Osteocyte (in vitro differentiated cells): ENCODE measurements at places on chromosomes 7 and 10. TPM values are rescaled to one million over a fixed set of nuclear protein-coding genes. Genes with fewer than 3 reads are reported as not detected.
A peak's percentile ranks its signal among the peaks of the same experiment; 100 is the strongest.

- no peak overlapping the region for H3K4me3 ChIP-seq
- no peak for DNase-seq
These were observed 27.7 kb upstream of the NRBF2 start for GRCh38 chr10:63105225-63106110.

The PRSS1 gene
- total RNA-seq = not detected in 2 replicates

GRCh38 chr10:22931948-22932347 lies 4.1 kb downstream of the ARMC3 start:
- no peaks in the 10 kb centered on the region for H3K36me3 ChIP-seq
- H3K27ac ChIP-seq = no peak overlapping the region
- DNase-seq = no peak
- H3K4me3 ChIP-seq = no peak overlapping the region
- H3K27me3 ChIP-seq = peaks cover 7% of the 10 kb centered on the region
- H3K4me1 ChIP-seq = peaks cover 2% of the 10 kb centered on the region

- no peaks in the 10 kb centered on the region for H3K27me3 ChIP-seq
- no peak overlapping the region for H3K4me3 ChIP-seq
- no peak overlapping the region for H3K27ac ChIP-seq
- H3K36me3 ChIP-seq = no peaks in the 10 kb centered on the region
These were observed 306.7 kb downstream of the GRID1 start for GRCh38 chr10:86059892-86060291.

DNA sequence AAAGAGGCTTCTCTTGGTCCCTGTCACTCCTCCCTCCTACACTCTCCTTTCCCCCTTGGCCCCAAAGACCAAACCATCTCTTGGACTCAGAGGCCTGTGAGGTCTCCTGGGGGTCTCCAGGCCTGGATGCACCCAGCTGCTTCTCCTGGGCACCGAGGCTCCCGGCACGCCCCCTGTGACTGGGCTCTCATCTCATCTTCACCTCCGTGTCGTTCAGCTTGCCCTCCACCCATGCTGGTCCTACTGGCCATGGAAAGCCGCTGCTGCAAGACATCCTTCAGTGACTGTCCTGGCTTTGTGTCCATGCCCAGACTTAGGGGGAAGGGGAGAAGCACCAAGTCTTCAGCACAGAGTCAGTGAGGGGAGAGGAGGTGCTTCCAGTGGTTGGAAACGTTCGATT lies 141.4 kb upstream of the RET start:
- no peak overlapping the region for H3K4me3 ChIP-seq
- H3K4me1 ChIP-seq = peaks cover 3% of the 10 kb centered on the region
- DNase-seq = peak; percentile 80
- H3K36me3 ChIP-seq = no peaks in the 10 kb centered on the region
- no peak overlapping the region for H3K27ac ChIP-seq
- H3K27me3 ChIP-seq = peaks cover 23% of the 10 kb centered on the region

- no peak within 1 kb of the TSS for H3K27ac ChIP-seq
- no peaks in the 10 kb centered on the region for H3K27me3 ChIP-seq
- no peak for DNase-seq
- H3K36me3 ChIP-seq = peaks cover 13% of the 10 kb centered on the region
- H3K4me3 ChIP-seq = no peak within 1 kb of the TSS
- peaks cover 12% of the 10 kb centered on the region for H3K4me1 ChIP-seq
These were observed at the start of gene SAP25 for GRCh38 chr7:100573691-100574361. TSS of gene SAP25 (minus strand) at chr7:100573900. CDS start at chr7:100573742, 158 bp downstream.

- no peak overlapping the region for H3K27ac ChIP-seq
- peaks cover 14% of the 10 kb centered on the region for H3K4me1 ChIP-seq
- no peak overlapping the region for H3K4me3 ChIP-seq
- H3K27me3 ChIP-seq = no peaks in the 10 kb centered on the region
These were observed 186.7 kb upstream of the HGF start for GRCh38 chr7:81956520-81956919.

GRCh38 chr7:108037140-108037539 lies 34.2 kb upstream of the LAMB1 start:
- H3K36me3 ChIP-seq = no peaks in the 10 kb centered on the region
- peaks cover 10% of the 10 kb centered on the region for H3K4me1 ChIP-seq
- no peaks in the 10 kb centered on the region for H3K27me3 ChIP-seq
- no peak overlapping the region for H3K27ac ChIP-seq
- H3K4me3 ChIP-seq = no peak overlapping the region

The HOXA3 gene
- not detected in 2 replicates for total RNA-seq

The ANXA8 gene
- not detected in 2 replicates for total RNA-seq

- H3K27ac ChIP-seq = no peak overlapping the region
- H3K4me3 ChIP-seq = no peak overlapping the region
- peaks cover 2% of the 10 kb centered on the region for H3K4me1 ChIP-seq
- no peak for DNase-seq
- peaks cover 4% of the 10 kb centered on the region for H3K27me3 ChIP-seq
These were observed 77.5 kb upstream of the CACUL1 start for GRCh38 chr10:118832241-118832651.

GRCh38 chr7:87853237-87853864 lies 22.8 kb downstream of the SLC25A40 start:
- no peak overlapping the region for H3K4me3 ChIP-seq
- peaks cover 43% of the 10 kb centered on the region for H3K36me3 ChIP-seq
- H3K4me1 ChIP-seq = peaks cover 7% of the 10 kb centered on the region
- H3K27me3 ChIP-seq = no peaks in the 10 kb centered on the region
- no peak for DNase-seq

DNA sequence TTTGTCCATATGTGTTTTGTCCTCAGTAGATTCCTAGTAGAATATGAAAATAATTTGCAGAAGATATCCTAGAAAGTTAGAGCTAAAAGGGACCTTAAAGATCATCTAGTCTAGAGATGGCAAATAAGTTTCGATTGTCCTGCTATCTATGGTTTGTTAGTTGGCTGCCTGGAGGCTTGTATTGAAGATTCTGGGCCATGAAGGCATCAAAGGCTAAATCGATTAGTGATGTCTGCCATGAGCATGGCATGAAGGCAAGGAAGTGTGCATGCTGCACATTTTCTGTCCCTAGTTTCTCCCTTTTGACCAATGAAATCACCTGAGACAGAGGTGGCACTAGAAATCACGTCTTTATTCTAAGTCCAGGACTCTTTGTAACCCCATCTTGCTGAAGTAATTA lies 553.8 kb upstream of the GALNT17 start:
- H3K27me3 ChIP-seq = no peaks in the 10 kb centered on the region
- no peak overlapping the region for H3K4me3 ChIP-seq
- H3K36me3 ChIP-seq = peaks cover 5% of the 10 kb centered on the region

The CALML3 gene
- not detected in 2 replicates for total RNA-seq

The UTF1 gene
- not detected in 2 replicates for total RNA-seq

GRCh38 chr7:48299580-48300169 lies 128.4 kb downstream of the ABCA13 start:
- DNase-seq = no peak
- no peak overlapping the region for H3K27ac ChIP-seq
- H3K36me3 ChIP-seq = no peaks in the 10 kb centered on the region
- H3K4me3 ChIP-seq = no peak overlapping the region

The STRIP2 gene
- 0.73 and 0.81 TPM in 2 replicates for total RNA-seq

- no peaks in the 10 kb centered on the region for H3K27me3 ChIP-seq
- H3K36me3 ChIP-seq = peaks cover 4% of the 10 kb centered on the region
- H3K4me1 ChIP-seq = peaks cover 36% of the 10 kb centered on the region
- H3K27ac ChIP-seq = peak overlapping the region; percentile 96
- H3K4me3 ChIP-seq = peak overlapping the region; percentile 94
- no peak for DNase-seq
These were observed 1.0 kb downstream of the URGCP start for GRCh38 chr7:43905209-43905946.

The TBX20 gene
- not detected in 2 replicates for total RNA-seq

- no peaks in the 10 kb centered on the region for H3K4me1 ChIP-seq
- peak; percentile 84 for DNase-seq
- no peaks in the 10 kb centered on the region for H3K27me3 ChIP-seq
- H3K36me3 ChIP-seq = no peaks in the 10 kb centered on the region
- no peak overlapping the region for H3K27ac ChIP-seq
These were observed 7.9 kb downstream of the GPRIN2 start for GRCh38 chr10:46548498-46549090.

The CACNA2D1 gene
- 24.3 and 25.2 TPM in 2 replicates for total RNA-seq

DNA sequence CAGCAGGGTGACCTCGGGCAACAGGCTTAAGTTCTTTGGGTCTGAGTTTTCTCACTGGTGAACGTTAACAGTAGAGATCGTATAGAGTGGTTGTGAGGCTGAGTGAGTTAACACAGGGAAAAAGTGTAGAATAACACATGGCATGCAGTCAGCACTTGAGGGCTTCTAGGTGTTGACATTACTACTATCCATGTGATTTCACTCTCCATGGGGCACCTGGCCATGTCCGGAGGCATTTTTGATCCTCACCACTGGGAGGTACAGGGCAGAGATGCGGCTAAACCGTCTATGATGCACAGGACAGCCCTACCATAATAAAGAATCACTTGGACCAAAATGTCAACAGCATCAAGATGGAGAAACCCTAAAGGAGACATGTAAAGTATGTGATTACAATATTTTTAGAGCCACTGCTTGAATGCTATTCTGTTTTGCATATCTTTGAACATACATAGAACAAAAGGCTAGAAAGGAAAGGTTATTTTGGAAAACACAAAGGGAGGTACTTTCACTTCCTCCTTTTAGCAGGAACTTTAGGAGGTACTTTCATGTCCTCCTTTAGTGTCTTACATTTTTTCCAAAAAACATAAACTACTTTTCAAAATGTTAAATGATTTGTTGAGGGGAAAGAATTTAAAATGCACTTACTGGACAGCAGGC lies 44.3 kb downstream of the NOD1 start:
- no peak overlapping the region for H3K27ac ChIP-seq
- peaks cover 29% of the 10 kb centered on the region for H3K36me3 ChIP-seq
- H3K4me3 ChIP-seq = no peak overlapping the region
- peak; percentile 27 for DNase-seq
- H3K27me3 ChIP-seq = no peaks in the 10 kb centered on the region

The AGR2 gene
- not detected in 2 replicates for total RNA-seq

DNA sequence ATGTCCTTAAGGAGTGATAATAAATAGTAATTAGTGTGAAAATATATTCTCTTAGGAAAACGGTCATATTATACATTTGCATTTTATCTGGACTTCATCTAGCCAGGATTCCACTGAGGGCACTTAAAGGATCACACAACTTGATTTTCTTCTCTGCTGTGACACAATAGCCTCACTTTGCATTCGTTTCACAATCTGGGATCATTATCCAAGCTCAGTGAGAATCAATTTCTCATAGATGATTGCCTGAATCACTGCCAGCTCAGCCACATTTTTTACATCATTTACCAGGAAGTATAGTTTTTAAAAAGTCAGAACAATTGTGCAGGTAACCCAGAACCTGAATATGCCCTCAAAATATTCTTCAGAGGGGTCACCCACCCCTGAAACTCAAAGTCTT lies 68.9 kb downstream of the PTPRZ1 start:
- no peak overlapping the region for H3K27ac ChIP-seq
- no peaks in the 10 kb centered on the region for H3K36me3 ChIP-seq
- DNase-seq = no peak
- H3K27me3 ChIP-seq = no peaks in the 10 kb centered on the region
- no peak overlapping the region for H3K4me3 ChIP-seq
- H3K4me1 ChIP-seq = peaks cover 3% of the 10 kb centered on the region

The EMX2 gene
- 3.0 TPM in 2 replicates for total RNA-seq

- no peaks in the 10 kb centered on the region for H3K36me3 ChIP-seq
- peaks cover 3% of the 10 kb centered on the region for H3K4me1 ChIP-seq
- peaks cover 8% of the 10 kb centered on the region for H3K27me3 ChIP-seq
- no peak overlapping the region for H3K27ac ChIP-seq
- no peak for DNase-seq
These were observed 10.1 kb upstream of the ATOH7 start for GRCh38 chr10:68242051-68242450.

The AKR1C4 gene
- not detected in 2 replicates for total RNA-seq

- peaks cover 36% of the 10 kb centered on the region for H3K36me3 ChIP-seq
- H3K4me1 ChIP-seq = peaks cover 8% of the 10 kb centered on the region
- H3K4me3 ChIP-seq = no peak overlapping the region
These were observed 53.7 kb downstream of the C1GALT1 start for GRCh38 chr7:7236041-7236440.

DNA sequence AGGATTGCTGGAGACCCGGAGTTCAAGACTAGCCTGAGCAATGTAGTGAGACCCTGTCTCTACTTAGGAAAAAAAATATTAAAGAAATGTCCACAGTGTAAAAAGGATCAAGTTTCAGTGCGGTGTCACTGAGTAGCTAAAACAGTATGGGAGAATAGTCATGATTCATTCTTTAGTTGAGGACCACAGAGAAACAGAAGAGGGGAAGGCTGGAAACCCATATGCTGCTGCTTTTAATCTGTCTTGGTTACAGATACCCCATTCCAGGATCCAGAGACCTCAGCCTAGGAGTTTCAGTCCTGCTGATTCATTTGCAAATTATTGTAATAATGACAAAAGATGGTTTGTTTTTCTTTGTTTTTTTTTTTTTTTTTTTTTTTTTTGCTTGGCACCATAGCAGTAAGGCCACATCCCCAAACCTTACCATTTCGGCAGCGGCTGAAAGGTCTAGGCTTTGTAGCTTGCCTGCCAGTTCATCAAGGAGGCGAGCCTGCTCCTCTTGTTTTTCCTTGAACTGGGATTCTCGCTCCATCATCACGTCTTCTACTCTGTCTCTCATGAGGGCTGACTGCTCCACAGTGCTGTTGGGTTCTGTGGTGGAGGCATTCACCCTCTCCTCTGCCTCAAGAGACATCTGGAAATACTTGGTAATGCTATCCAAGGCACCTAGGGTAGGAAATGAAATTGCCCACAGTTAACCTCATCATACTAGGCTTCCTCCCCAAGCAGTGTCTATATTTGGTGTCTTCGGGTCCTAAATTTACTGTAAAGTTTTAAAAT lies 44.2 kb downstream of the DLD start:
- peaks cover 78% of the 10 kb centered on the region for H3K4me1 ChIP-seq
- H3K4me3 ChIP-seq = no peak overlapping the region
- H3K27ac ChIP-seq = peak overlapping the region; percentile 83
- H3K36me3 ChIP-seq = peaks cover 78% of the 10 kb centered on the region
- no peaks in the 10 kb centered on the region for H3K27me3 ChIP-seq

- H3K27me3 ChIP-seq = no peaks in the 10 kb centered on the region
- no peak for DNase-seq
- peaks cover 25% of the 10 kb centered on the region for H3K36me3 ChIP-seq
These were observed 63.7 kb downstream of the PTEN start for GRCh38 chr10:87927091-87927490.

DNA sequence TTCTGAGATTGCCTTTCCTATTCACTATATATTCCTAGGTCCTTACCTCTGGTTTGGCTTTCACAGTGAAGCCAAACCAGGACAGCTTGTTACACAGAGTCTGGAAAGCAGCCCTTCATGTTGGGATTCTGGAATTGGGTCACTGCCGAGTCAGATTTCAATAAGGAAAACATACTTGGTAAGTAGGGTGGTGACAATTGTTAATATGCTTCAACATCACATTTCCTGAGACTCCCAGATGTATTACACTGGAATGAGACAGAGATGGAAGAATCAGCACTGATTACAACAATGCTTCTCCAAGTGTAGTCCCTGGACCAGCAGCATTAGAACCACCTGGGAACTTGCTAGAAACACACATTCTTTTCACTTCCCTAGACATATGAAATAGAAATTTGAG lies 268.9 kb upstream of the SEMA3C start:
- H3K4me1 ChIP-seq = peaks cover 10% of the 10 kb centered on the region
- H3K4me3 ChIP-seq = no peak overlapping the region
- H3K36me3 ChIP-seq = no peaks in the 10 kb centered on the region
- DNase-seq = no peak
- no peaks in the 10 kb centered on the region for H3K27me3 ChIP-seq

- H3K27me3 ChIP-seq = no peaks in the 10 kb centered on the region
- no peak overlapping the region for H3K27ac ChIP-seq
- H3K4me1 ChIP-seq = peaks cover 8% of the 10 kb centered on the region
- no peaks in the 10 kb centered on the region for H3K36me3 ChIP-seq
- peak; percentile 64 for DNase-seq
- H3K4me3 ChIP-seq = no peak overlapping the region
These were observed 257.8 kb downstream of the COBL start for GRCh38 chr7:51058764-51059163.
